T-cell (primary cell): ENCODE measurements at places on chromosomes 2 and 18. TPM values are rescaled to one million over a fixed set of nuclear protein-coding genes. Genes with fewer than 3 reads are reported as not detected.
A peak's percentile ranks its signal among the peaks of the same experiment; 100 is the strongest.

The POTEI gene
- total RNA-seq, result not detected

GRCh38 chr18:8811115-8811514 is 105.8 kb downstream of the MTCL1 start:
- no peak overlapping the region for H3K27ac ChIP-seq
- no peak overlapping the region for H3K4me3 ChIP-seq
- no peak for DNase-seq
- H3K27me3 ChIP-seq, result peaks cover 3% of the 10 kb centered on the region
- H3K36me3 ChIP-seq, result no peaks in the 10 kb centered on the region
- H3K4me1 ChIP-seq, result peaks cover 9% of the 10 kb centered on the region

GRCh38 chr2:84970210-84970867 is 622 bp upstream of the KCMF1 start:
- H3K4me1 ChIP-seq, result peaks cover 26% of the 10 kb centered on the region
- peak overlapping the region; percentile 90 for H3K27ac ChIP-seq
- DNase-seq, result no peak
- H3K36me3 ChIP-seq, result no peaks in the 10 kb centered on the region
- H3K27me3 ChIP-seq, result no peaks in the 10 kb centered on the region

DNA sequence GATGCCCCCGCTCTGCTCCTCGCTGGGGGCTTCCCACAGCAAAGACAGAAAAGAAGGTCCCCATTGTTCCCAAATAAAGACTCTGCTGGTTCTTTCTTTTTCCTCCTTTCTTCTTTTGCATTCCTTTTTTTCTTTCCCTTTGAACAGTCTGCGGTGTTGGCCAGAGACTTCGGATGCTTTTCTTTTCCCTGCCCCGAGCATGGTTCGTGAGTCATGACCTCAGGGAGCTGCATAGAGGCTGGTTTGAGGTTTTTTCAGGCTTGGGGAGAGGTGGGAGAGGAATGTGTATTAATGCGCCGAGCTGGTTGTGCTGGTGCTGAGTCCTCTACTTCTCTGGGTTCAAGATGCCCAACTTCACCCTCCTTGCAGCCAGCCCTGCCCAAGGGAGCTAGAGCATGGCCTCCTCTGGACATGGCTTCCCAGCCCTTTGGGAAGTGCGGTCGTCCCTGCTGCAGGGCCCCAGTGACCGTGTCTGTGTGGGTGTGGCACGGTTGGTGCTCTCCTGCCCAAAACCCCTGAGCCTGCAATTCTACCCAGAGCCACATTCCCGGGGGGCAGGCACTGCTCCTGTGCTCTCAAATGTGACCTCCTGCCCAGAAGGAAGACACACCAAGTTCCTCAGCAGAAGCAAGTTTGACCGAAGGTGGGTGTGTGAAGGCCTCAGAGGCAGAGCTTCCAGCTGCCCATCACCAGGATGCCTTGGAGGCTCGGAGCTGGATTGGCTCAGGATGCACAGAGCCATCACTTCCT is 9.0 kb upstream of the ARHGEF4 start:
- no peak for DNase-seq
- H3K4me1 ChIP-seq, result peaks cover 22% of the 10 kb centered on the region
- no peak overlapping the region for H3K4me3 ChIP-seq
- no peaks in the 10 kb centered on the region for H3K27me3 ChIP-seq
- no peaks in the 10 kb centered on the region for H3K36me3 ChIP-seq

The GKN2 gene
- not detected for total RNA-seq

- no peaks in the 10 kb centered on the region for H3K27me3 ChIP-seq
- no peak within 1 kb of the TSS for H3K4me3 ChIP-seq
- no peak for DNase-seq
- no peak within 1 kb of the TSS for H3K27ac ChIP-seq
- H3K36me3 ChIP-seq, result no peaks in the 10 kb centered on the region
Observed at GRCh38 chr2:119223521-119224390, at the start of gene STEAP3. TSS of gene STEAP3 (plus strand) at chr2:119223834. CDS start at chr2:119231013, 7,179 bp downstream.

DNA sequence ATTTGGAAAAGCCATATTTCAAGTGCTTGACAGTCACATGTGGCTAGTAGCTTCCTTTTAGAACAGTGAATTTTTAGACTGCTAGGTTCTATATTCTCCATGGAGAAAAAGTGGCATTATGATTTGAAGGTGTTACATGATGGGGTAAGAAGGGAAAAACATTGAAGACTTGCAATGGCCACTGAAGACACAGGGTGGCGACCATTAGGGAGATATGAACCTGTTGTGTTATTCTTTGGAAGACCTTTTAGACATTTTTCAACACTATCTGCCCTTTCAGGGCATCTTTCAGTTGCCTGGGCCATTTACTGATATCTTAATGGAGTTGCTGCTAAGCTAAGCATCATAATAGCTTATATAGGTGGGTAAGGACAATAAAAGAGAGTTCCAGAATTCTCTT is 1387.2 kb downstream of the SUCLG1 start:
- no peaks in the 10 kb centered on the region for H3K27me3 ChIP-seq
- H3K36me3 ChIP-seq, result no peaks in the 10 kb centered on the region
- no peak overlapping the region for H3K27ac ChIP-seq

DNA sequence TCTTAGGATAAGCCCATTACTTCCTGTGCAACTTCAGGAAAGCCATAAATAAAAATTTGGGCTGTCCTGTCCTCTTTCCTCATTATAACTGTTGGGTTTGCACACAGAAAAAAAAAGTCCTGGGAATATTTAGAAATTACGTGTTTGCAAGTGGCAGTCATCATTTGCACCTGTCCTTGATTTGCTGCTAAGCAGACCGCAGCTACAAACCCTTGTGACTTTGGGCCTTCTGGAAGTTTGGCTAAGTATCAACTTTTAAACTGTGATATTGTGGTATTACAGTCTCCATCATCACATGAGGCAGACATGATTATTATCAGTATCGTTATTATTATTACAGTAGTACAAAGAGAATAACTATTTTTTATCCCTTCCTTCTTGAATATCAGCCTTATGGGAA is 260.7 kb upstream of the SESTD1 start:
- H3K27me3 ChIP-seq, result no peaks in the 10 kb centered on the region
- no peaks in the 10 kb centered on the region for H3K4me1 ChIP-seq

The POMC gene
- 4.8 TPM for total RNA-seq
